Renal cortex interstitium (tissue), 15 donors: ENCODE measurements at places on chromosomes 7 and 10.

- DNase-seq = no peak
Measured at GRCh38 chr10:2921956-2922680, 145.2 kb upstream of the PFKP start.

DNA sequence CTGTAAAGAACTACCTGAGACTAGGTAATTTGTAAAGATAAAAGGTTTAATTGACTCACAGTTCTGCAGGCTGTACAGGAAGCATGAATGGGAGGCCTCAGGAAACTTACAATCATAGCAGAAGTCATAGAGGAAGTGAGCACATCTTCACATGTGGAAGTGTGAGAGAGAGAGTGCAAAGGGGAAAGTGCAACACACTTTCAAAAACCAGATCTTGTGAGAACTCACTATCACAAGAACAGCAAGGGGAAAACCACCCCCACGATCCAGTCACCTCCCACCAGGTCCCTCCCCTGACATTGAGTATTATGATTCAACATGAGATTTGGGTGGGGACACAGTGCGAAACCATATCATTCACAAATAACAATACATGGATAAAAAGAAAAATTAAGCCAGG, 24.5 kb downstream of the AVL9 start:
- DNase-seq = no peak

DNA sequence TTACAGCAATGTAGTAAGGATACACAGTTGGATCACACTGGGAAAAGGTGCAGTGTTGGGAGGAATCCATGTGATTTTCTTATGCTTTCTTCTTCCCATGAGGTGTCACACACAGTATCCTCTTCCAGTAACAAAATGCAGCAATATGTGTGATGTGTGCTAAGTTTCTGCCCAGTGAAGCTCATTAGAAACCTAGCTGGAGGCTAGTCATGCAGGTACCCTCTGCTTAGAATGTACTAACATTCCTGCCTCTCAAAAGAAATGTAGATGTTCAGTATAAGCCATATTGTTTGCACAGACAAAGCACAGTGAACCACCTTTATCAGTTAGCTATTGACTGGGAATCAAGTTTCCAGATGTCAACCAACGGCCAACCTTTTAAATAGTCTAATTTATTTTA, 12.9 kb upstream of the KCND2 start:
- no peak for DNase-seq

DNA sequence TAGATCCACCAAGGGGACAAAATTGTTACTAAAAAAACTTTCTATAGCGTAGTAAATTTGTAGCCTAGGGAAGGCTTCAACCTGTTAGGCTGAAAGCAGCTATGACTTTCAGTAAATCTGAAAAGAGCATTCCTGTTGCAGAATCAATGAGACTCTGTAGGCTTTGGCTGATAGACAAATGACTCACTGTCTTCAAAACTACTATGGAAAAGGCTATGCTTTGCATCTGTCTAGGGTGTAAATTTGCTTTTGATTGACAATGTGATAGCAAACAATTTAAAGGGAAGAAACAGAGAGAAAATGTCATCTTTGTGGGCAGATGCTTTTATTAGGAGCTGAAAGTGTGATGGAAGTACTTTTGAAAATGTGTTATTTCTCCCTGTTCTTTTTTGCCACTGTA, 60.6 kb downstream of the ARL5B start:
- no peak for DNase-seq

DNA sequence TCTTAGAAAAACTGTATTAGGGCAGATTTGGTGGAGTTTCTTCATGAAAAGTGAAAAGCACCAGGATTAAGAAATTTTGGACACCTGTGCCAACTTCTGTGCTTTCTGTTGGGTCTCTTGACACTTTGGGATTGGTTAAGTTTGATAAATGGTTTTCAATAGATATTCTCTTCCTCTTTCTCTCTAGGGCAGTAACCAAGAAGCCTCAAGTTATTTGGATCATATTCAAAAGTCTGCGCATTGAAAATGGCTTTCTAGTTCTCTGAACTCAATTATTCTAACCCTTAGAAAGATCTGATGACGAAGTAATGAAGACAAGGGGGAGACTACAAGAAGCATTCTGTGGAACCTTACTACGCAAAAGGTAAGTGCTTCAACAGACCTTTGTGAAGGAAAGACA, 144.0 kb upstream of the CCDC6 start:
- no peak for DNase-seq

GRCh38 chr10:52308251-52309031, 5.6 kb upstream of the DKK1 start:
- peak; percentile 60 for DNase-seq

DNA sequence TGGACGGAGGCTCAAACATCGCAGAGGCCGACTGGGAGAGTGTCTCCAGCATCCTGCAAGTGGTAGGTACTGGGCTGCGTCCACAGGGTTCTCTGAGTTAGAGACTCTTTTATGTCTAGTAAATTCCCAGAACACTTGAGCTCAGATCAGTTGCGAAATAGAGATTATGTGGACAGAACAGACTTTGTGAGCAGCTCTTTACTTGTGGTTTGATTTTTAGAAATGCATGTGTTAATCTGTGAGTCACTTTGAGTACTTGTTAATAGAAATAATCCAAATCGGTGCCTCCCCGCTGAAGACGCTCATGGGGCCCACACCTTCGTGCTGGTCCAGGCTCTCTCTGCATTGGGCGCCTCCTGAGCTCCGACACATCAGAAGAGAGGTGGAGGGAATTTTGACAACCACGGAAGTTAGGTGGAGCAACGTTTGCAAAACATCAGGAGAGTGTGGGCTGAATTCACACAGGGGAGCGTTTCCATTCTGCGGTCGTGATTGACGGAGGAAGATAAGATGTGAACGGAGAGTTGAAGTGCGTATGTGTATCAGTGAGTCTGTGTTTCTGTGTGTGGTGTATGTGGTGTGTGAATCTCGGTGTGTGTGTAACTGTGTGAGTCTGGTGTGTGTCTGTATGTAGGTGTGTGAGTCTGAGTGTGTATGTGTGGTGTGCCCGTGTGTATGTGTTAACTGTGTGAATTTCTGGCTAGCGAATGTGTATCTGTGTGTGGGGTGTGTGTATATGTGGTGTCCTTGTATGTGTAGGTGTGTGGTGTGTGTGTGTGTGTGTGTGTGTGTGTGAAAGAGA, 32.1 kb downstream of the PFKP start:
- no peak for DNase-seq

GRCh38 chr10:44862006-44862751, 49.0 kb upstream of the TMEM72 start:
- DNase-seq = no peak

DNA sequence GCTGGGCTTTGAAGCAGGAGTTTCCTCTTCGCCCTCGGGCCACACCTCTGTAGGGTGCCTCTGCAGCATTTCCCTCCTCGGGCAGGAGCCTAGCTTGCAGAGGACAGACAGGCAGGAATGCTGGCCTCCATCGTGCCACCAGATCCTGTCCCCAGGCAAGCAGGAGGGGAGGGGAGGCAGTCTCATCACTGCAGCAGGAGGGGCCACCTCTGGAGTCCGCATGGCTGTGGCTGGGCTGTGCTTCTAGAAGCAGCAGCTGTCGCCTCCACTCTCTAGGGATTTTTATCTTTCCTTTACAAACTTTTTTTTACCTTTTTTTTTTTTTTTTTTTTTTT, 181.4 kb downstream of the CUX1 start:
- DNase-seq = no peak

GRCh38 chr7:2312267-2312929, 1.8 kb downstream of the SNX8 start:
- DNase-seq = no peak

- no peak for DNase-seq
Measured at GRCh38 chr7:87206361-87206760, 13.2 kb downstream of the TMEM243 start.

DNA sequence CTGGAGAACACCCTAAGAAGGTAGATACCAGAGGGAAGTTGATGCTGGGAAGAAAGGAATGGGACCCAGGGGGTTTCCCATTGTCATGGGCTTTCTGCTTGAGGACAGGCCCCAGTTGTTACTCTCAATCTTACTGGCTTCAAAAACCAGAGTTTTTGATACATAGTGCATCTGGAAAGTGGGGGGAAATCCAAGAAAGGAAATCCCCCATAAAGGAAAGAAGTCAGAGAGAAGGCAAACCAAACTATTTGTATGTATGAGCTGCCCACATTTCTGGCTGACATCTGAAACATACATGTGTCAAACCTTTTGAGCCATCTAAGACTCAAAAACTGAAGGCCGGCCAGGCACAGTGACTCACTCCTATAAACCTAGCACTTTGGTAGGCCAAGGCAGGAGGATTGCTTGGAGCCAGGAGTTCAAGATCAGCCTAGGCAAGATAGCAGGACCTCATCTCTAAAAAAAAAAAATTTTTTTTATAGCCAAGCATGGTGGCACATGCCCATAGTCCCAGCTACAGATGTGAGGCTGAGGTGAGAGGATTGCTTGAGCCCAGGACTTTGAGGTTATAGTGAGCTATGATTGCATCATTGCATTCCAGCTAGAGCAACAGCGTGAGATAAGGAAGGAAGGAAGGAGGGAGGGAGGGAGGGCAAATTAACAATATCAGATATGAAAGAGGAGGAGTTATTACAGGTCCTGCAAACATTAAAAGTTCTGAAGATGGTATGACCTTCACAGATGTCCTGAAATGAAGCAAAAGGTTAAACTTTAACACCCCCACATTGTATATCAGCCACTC, 6.7 kb upstream of the COA1 start:
- no peak for DNase-seq

GRCh38 chr10:85612833-85613232, 753.8 kb downstream of the GRID1 start:
- DNase-seq = no peak

DNA sequence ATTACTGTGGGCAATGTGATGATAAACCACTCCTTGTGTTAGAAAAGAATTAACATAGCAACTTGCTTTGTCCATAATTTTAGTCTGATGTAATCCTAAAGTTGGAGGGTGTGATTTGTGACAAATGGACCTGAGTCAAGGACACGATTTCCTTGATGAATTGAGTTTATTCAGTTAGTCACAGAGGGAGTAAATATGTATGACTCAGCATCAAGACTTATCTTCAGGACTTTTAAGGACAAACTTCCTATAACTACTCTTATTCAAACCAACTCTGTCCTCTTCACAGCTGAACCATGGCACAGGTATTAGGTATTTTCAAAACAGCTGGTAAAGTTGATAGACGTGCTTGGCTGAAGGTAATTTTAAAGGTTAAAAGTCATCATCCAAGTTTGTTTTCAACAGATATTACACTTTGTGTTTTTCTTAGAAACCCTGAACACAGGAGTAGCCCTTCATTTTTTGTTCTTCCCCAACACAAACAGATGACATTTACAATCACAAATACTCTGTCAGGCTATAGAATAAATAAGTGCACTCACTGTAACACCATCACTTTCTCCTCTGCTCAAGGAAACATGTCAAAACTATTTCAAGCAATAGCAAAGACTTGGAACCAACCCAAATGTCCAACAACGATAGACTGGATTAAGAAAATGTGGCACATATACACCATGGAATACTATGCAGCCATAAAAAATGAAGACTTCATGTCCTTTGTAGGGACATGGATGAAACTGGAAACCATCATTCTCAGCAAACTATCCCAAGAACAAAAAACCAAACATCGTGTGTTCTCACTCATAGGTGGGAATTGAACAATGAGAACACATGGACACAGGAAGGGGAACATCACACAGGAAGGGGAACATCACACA, 54.5 kb downstream of the COA1 start:
- no peak for DNase-seq

DNA sequence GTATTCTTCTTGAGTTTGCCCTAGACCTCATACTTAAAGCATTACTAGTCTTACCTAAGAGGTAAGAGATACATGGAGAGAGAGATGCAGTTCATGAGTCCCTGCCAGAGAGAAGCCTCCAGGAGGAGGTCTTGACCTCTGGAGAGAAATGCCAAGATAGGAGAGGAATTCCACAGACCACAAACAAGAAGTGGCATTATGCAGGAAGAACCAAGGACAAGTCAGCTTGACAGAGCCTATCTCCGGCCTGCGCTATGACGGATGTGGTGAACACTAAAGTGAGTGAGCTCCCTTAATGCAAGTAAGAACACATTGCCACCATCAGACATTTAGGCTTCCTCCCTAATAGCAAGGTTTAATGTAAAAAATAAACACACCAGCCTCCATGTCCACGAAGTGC, 27.9 kb upstream of the COL1A2 start:
- no peak for DNase-seq
